Lower lobe of right lung (tissue), 2 donors: ENCODE measurements at places on chromosomes 4 and X. TPM values are rescaled to one million over a fixed set of nuclear protein-coding genes. Genes with fewer than 3 reads are reported as not detected.

The DRP2 gene
- total RNA-seq: not detected

DNA sequence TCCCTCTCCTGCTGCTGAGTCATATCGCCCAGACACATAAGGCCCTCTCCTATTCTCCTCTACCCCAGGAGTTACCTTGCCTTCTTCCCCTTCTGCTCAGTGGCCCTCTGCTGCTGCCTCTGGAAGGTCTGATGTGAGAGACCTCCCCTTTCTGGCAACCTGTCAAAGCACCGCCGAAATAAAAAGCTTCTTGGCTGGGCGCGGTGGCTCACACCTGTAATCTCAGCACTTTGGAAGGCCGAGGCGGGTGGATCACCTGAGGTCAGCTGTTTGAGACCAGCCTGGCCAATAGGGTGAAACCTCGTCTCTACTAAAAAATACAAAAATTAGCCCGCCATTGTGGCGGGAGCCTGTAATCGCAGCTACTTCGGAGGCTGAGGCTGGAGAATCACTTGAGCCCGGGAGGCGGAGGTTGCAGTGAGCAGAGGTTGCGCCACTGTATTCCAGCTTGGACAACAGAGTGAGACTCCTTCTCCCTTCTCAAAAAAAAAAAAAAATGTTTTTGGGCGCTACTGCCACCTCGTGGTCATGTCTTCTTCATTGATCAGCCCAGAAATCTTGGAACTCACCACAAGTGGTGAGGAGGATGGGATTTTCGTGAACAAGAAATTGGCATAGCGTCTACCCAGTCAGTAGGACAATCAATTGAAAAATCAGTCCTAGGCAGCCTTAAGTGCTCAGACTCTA, 8.6 kb upstream of the ZXDA start:
- DNase-seq: peak; percentile 45

- DNase-seq: no peak
Observed at GRCh38 chr4:37837446-37837845, 11.0 kb downstream of the PGM2 start.

GRCh38 chr4:183966371-183966770, 61.3 kb downstream of the STOX2 start:
- DNase-seq: no peak

DNA sequence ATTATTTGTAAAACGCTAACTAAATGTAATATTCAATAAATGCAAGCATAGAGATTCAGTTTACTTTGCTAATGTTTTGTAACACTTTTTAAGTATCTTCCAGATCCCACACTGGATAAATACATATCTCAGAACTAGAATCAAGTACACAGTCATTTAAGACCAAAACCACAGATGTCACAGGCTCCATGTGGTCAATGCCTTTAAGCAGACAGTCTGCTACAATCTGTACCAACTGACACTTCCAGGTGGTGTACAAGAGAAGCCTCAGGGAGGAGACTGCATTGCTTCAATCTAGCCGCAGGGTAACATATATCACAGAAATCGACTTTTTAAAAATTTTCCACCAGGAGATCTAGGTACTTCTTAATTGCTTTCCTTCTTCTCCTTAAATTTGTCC, 229.6 kb upstream of the DIAPH2 start:
- DNase-seq: no peak

DNA sequence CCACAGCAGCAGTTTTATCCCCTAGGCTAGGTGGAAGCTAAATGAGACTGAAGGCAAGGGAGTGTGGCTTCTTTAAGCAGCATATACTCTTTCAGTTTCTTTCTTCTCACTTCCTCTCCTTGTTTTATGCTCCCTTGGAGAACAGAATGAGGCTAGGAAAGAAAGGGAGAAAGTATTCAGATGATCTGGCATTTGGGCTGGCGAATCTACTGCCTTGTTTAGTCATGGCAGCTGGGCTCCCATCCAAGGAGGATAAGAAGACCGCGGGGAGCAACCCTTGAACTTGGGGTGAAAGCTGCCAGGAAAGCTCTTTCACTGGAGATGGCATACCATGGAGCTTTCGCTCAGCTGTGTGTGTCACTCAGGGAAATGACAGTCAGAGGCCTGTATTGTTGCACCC, 72.1 kb downstream of the ARHGEF38 start:
- DNase-seq: no peak

DNA sequence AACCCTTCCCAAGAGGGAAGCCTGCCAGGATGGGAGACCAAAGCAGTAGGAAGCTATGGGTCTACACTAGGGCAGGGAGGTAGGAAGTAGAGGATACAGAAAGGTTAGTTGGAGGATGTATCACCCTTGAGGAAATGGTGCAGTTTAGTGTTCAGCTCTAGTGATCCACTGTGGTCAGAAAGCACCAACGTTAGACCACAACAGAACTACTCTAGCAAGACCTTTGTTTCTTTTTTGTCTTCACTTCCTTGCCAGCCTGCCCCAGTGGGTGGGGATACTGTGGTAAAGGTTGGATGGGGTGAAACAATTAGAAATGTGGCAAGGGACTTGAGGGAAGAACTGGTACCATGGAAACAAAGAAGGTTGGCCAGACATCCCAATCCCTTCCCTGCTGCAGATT, 83.3 kb downstream of the DDIT4L start:
- no peak for DNase-seq

DNA sequence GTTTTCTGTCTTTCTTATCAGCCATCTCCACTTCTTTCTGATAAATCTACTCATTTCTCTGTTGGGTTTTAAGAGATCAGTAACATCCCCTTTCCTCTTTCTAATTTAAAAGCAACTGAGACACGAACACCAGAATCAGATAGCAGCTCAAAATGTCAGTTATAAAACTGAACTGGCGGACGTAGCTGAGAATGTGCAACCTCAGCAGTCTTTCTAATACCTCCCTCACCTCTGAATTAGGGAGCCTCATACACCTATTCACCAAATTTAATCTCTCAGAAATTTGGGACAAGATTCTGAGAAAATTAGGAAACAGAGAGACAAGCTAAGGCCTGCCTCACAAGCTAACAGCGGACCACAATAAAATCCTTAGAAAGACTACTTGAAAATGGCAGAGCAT, 52.0 kb upstream of the ACSL4 start:
- DNase-seq: no peak

DNA sequence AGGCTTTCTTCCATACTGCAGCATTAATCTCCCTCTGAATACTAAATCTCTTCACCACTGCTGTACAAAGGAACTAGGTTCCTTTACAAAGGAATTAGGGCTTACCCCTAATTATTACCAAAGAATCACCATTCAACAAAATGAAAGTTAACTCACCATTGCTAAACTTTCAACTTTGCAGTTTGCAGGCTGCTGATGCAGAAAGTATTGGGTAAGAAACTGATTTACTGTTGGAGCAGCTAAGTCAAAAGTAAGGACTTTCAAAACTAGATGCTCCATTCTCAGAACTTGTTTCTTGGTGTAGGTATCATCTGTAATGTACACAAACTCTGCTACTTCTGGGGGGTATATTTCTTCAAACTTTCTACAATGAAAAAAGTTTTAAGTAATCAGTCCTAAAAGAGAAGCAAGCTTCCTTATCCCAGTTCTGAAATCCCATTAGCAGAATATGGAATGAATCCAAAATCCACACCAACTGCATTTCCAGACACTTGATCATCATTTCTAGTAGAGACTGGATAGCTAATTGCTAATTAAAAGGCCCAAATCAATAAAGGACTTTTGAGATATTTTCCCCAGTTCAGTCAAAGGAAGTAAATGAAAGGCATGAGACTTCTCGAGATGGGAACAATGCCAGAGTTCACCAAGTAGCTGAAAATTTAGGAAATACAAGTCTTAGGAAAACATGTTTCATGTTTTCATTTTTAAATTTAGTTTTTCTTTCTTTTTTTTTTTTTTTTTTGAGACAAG, 4.3 kb downstream of the CCNA2 start:
- no peak for DNase-seq

- no peak for DNase-seq
Observed at GRCh38 chrX:118675966-118676349, 51.4 kb upstream of the IL13RA1 start.

DNA sequence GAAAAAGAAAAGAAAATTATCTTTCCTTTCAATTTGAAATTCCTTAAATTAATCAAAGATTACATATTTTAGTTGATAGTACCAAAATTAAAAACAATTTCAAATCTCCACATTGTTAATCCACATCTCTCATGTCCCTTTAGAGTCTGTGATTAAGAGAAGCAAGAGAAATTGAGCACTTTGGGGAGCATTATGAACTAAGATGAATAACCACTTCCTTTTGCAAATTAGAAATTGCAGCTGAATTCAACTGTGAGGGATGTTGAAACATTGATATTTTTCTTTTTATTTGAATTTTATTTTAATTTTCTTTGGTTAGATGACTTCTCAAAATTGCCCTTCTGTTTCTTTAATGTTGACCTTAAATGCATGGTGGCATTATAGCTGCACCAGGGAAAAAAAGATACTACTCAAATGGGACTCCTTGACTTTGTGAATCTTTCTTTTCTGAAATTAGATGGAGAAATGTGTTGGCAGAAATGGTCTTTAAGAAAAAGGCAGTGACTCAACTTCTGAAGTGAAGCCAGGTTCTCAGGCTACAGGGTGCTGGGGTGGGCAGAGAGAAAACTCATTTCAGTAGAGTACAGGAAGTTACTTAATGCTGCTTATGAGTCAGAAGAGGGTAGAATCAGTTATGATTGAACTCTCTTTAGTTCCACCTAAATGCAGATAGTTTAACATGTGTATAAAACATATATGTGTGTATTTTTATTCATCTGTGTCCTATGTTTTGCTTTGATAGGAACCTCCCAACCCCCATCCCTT, 92.0 kb upstream of the TNIP3 start:
- no peak for DNase-seq

The SEC24D gene
- 45.7 TPM for total RNA-seq

DNA sequence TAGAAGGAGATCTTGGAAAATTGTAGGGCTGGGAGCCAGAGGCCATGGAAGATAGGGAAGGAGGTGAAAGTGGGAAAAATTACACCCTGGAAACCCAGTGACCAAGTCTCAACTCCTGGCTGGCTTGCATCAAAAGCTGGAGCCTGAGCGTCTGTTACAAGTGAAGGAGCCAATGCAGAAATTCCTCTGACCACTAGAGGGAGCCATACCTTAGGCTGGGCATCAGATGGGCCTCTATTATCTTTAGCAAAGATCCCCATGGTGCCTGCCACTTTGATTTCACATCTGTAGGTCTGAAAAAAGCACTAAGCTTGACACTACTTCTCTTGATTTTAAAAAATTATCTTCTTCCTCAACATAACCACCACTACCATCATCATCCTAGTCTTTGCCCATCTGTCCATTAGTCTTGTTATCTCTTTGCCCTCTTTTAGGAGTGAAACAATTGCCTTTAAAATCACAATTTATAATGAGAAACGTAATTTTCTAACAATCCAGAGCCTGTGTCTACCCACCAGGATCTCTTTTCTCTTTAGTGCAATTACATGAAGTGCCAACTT, 62.9 kb downstream of the ANAPC4 start:
- no peak for DNase-seq

- no peak for DNase-seq
Observed at GRCh38 chrX:68823413-68824151, 5.2 kb upstream of the EFNB1 start.

The RAB40A gene
- 0.53 TPM for total RNA-seq

DNA sequence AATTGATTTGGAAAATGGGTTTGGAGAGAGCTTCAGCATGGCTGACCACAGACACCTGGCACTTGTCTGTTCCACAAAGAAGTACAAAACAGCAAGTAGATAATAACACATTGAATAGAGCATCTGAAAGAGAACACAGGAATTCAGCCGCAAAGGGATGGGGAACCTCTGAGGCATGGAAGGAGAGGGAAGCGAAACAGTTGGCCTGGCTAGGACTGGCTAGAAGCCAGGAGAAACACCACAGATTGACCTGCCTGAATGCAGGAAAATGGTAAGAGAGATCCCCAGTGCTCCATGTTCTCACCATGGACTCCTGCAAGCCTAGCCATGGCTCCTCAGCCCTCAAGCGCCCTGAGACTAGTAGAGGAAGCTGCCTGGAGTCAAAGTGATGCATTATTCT, 169.7 kb upstream of the SH3RF1 start:
- no peak for DNase-seq

DNA sequence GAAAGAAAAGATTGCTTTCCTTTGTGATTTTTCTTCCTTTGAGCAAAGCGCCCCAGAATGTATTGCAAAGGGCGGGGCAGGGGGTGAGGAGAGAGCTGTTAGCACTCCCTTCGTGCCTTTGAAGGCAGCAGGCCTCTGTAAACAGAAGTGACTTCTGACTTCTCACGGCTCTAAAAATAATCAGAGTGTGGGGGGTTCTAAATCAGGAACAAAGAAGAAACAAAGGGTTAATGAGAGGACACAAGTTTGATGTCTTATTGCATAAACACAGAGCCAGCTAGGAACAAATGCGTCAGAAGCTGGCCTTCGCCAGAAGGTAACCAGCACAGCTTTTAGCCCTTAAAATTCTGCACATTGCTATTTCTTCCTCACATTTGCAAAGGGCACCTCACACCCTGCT, 626.2 kb downstream of the MID1IP1 start:
- no peak for DNase-seq
